G401 (cell line): ENCODE measurements at places on chromosomes 5 and 9. TPM values are rescaled to one million over a fixed set of nuclear protein-coding genes. Genes with fewer than 3 reads are reported as not detected.

DNA sequence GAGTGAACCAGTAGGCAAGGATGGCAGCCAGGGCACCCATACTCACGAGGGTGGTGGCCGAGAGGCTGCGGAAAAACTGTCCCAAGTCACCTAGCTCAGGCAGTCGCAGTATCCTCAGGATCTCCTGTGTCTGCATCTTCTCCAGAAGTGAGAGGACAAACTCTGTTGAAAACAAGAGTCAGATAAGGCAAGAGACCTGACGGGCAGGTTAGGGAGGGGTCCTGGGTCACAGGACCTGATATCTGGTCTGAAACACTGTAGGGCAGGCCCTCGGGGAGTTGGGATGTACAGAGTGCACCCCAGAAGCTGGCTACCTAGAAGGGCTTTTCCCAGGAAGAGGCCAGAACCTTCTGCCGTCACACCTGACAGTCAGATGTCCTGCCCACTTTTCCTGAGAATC lies 17.4 kb downstream of the ACSL6 start:
- no peak for DNase-seq

DNA sequence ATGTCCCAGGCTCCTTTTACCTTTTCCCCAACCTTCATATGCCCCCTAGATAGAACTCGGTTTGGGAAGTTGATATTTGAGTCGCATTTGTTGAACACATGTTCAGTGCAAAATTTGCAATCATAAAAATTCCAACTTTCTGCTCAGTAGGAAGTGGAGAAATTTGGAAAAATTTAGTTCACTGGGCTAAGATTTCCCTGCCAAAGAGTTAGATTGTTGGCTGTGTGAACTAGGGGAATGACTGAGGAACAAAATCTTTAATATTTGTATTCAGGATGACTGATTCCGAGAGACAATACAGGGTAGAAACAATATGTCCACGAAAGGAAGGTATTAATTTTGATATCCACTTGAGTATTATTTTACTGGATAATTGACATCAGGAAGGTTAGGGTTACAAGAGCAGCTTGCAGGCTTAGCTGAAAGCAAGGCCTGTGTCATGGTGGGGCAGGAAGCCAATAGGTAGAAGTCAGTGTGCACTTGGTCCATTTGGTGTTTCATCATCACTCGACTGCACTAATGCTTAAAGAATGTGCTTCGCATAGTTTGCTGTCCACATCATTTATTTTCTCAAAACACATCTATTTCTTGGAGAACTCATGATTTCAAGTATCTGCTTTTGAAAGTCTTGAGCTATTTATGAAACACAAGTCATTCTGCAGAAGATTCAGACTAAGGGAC lies 59.4 kb upstream of the GNA14 start:
- DNase-seq: no peak

GRCh38 chr5:111069839-111070238 lies 1.7 kb upstream of the TSLP start:
- DNase-seq: no peak

GRCh38 chr5:17090839-17091238 lies 126.6 kb upstream of the BASP1 start:
- no peak for DNase-seq

DNA sequence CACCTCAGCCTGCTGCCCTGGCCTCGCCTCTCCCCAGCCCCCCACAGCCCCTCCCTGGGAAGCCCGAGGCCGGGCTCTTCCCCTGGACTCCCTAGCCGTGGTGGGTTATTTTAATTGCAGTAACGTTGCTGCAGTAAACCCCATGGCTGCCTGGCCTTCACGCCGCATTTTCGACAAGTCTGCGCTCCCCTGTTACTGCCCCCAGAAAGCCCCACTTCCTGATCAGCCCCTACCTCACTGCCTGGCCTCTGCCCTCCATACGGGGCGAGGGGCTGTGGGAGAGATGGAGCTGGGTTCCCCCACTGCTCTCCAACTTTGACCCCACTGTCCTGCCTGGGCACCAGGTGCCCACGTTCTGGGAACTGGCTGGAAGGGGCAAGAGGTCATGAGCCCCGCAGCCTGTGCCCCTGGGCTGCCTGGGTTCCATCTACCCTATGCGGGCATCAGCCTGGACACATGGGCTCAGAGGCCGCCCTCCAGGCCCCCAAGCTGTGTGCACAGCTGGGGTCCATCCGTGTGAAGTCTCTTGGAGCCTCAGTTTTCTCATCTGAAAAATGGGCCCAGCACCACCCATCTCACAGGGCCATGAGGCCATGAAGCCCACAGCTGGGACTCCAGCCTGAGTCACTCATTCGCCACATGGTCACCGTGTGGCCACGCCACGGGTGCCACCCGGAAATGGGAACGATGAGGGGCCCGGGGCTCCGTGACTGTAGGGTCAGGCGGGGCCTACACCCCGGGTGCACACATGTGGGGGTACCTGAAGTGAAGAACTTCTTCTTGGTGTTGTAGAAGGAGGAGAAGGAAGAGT lies 11.5 kb downstream of the EGFL7 start:
- DNase-seq: no peak

Gene RANBP3L
- not detected in 2 replicates for total RNA-seq

DNA sequence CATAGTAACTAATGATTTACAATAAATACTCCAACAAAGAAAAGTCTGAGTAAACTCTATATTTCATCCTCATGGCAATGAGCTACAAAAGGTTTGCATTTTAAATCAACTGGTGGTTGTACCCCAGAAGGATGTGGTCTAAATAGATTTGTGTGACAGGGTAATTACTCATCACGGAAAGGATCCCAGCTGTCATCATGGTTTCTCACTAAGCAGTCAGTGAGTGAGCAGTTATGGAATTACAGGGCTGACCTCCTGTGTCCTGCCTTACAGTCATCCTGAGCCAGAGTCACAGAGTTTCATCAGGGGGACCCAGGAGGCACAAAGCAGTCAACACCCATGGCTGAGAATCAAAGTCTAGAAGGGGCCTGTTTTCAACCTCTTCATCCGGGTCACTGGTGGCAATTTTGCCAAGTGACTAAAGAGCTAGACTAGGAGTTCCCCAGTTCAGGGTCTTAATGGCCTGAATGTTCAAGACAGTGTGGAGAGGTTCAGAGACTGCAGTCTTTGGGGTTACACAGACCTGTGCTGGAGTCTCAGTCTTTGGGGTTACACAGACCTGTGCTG lies 210.7 kb upstream of the SLC24A2 start:
- DNase-seq: no peak

Gene MVB12B
- total RNA-seq: 7.0 and 7.7 TPM in 2 replicates

DNA sequence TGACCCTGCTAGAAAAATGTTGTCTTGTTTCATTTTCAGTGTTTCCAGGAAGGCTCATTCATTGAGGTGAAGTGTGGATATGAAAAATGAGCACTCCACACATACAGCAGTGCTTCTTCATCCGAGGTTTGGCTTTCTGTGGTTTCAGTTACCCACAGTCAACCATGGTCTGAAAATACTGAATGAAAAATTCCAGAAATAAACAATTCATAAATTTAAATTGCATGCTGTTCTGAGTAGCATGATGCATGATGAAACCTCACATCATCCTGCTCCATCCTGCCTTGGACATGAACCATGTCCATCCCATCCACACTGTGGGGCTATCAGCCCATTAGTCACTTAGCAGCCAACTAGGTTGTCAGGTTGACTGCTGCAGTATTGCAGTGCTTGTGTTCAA lies 10.4 kb upstream of the SLC45A2 start:
- DNase-seq: no peak

Gene KIF4B
- 0.06 and 0.07 TPM in 2 replicates for total RNA-seq

Gene TRPM3
- total RNA-seq: not detected in 2 replicates

DNA sequence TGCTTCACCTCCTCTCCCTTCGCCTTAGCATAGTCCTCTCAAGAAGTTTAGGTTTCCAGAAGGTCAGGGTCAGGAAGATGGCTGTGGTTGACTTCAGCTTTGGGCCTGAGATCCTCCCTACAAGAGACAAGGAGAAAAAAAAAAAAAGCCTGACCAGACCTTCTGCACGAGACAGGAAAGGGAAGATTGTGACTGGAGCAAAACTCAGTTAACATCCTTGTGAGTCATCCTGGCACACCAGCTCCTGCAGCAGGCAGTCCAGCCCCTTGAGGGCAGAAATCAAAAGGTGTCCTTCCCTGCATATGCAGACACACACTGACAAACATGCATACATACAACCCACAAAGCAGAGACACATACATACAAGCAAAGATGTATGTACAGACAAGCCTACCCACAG lies 18.0 kb upstream of the ENHO start:
- DNase-seq: no peak

- peak; percentile 74 for DNase-seq
Measured at GRCh38 chr5:139774980-139775661, 20.5 kb upstream of the PSD2 start.

DNA sequence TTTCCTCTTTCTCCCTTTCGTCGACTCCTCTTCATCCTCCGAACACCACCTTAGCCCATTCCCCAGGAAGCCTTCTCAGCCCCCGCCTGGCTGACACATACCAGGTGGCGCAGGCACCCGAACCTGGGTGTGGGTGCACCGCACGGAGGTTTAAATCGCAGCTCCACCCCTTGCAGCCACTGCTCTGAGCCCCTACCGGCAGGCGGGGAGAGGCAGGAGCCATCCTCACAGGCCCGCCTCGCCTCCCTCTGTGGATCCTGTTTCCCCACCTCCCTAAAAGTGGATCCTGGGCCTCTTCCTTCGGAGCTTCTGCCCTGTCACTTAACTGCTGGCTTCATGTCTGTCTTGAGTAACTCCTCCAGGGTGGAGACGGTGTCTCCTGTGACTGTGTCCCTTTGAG lies 110.7 kb downstream of the OLFM1 start:
- no peak for DNase-seq

DNA sequence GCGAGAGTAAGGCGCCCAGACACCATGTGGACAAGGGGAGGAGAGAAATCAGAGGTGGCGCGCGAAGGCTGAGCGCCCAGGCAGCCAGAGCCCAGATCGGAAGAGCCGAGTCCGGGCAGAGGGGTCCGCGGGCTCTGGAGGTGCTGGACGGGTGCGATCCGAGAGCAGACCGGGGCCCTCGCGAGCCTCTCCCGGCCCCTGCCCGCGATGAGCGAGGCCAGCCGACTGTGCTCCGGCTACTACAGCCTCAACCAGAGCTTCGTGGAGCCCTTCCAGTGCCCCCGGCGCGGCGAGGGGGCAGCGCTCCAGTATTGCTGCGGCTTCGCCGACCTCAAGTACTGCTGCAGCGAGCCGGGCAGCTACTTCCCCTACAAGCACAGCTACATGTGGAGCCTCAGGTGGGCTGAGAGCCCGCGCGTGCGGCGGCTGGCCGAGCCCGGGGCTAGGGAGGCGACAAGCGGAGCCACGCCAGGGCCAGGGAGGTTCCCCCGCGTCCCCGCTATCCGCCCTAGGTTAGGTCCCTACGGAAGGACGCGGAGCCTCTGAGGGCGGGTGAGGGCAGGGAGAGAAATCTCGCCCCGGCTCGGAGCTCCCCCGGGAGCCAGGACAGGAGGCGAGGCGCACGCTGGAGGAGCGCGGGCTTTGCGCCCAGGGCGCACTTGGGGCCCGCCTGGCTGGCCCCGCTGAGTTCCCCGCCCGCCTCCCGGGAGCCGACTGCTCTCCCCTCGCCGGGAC lies at the start of gene SHISAL2B:
Gene SHISAL2B (plus strand): TSS at position 87 of the 735 bp plus-strand sequence. CDS start 121 bp downstream, at position 208.
- DNase-seq: no peak

DNA sequence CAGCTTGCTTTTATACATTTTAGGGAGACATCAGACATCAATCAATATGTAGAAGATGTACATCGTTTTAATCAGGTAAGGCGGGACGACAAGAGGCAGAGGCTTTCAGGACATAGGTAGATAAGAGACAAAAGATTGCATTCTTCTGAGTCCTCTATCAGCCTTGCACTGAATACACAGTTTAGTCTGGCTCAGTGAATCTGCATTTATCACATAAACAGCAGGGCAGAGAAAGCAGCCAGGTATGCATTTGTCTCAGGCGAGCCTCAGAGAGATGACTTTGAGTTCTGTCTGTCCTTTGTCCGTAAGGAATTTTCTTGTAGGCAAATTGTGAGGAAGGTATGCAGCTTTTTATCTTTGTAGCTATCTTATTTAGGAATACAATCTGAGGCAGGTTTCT lies 202.8 kb upstream of the TAS2R1 start:
- DNase-seq: no peak

- DNase-seq: peak; percentile 71
Measured at GRCh38 chr9:70340572-70340971, 73.9 kb downstream of the KLF9 start.

DNA sequence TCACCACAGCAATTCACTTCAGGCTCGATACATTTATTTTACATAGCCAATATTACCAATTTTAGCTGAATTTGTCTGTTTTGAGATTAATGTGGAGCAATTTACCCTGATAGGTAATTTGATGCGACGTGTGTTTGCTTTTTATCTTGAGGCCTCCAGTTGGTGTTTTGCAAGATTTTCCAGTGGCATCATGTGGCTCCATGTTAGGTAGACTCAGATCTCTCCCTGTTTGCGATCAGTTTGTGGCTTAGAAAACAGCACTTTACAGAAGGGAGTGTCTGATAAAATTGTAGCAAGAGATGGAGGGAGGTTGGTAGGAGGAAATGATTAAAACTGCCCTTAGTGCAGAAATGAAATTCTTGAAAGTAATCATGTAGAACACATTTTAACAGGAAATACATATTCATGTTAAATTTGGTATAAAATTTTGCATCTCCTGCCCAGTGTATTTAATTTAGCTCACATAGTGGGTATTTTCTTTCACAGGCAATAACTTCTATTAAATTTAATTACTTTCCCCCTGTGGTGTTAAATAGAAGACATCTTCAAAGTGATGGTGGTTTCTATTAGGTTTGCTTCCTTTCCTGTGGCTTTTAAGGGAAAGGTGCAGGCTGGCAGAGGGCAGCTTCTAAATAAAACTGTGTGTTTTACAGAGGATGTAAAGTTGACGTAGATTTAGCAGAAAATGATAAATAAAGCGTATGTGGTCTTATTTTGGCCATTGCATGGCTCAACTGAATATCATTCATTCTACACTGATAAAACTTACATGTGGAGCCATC lies 135.8 kb downstream of the KDM4C start:
- DNase-seq: no peak

- DNase-seq: no peak
Measured at GRCh38 chr5:77423022-77423750, 68.9 kb downstream of the WDR41 start.

Gene MAMDC2
- 0.81 and 1.2 TPM in 2 replicates for total RNA-seq

DNA sequence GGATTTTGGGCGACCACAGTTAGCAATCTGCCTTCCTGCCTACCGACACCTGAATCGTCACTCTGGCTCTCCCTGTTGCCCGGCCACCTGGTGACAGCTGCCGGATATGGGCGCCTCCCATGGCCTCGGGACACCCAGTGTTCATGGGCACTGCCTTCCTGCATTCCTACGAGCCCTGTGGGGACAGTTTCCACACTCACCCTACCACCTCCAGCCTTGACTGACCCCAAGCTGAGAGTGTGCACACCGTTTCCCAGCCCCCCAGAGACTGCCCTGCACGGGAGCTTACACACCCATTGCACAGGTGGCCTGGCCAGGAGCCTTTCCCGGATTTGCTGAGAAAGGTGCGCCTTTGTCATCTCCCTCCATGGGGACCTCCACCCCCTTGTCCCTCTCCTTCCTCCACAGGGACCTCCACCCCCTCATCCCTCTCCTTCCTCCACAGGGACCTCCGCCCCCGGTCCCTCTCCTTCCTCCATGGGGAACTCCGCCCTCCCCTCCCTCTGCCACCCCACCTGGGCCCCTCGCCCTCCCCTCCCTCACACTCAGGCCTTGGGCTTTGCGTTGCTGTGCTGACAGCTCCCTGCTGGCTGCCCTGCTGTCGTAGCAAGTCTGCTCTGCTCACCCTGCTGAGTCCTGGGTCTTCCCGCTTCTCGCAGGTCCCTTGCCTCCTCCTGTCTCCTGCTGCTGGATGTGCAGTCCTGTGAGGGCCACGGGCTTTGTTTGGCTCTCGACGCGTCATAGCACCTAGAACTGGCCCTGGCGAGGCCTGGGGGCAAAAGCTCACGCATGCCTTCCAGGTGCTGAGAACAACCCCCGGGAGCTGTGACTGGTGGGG lies 48.4 kb downstream of the MRPL36 start:
- DNase-seq: no peak

Gene PDZD2
- total RNA-seq: 4.6 and 9.3 TPM in 2 replicates

Gene HMHB1
- total RNA-seq: not detected in 2 replicates
